Nephron progenitor cell (in vitro differentiated cells): ENCODE measurements at places on chromosomes 7 and 10.

GRCh38 chr7:9657257-9657656 is 1223.8 kb downstream of the NXPH1 start:
- DNase-seq, result no peak

GRCh38 chr10:123081896-123082295 is 53.9 kb upstream of the HMX3 start:
- DNase-seq, result no peak

GRCh38 chr7:39838326-39838725 is 111.7 kb upstream of the CDK13 start:
- no peak for DNase-seq

DNA sequence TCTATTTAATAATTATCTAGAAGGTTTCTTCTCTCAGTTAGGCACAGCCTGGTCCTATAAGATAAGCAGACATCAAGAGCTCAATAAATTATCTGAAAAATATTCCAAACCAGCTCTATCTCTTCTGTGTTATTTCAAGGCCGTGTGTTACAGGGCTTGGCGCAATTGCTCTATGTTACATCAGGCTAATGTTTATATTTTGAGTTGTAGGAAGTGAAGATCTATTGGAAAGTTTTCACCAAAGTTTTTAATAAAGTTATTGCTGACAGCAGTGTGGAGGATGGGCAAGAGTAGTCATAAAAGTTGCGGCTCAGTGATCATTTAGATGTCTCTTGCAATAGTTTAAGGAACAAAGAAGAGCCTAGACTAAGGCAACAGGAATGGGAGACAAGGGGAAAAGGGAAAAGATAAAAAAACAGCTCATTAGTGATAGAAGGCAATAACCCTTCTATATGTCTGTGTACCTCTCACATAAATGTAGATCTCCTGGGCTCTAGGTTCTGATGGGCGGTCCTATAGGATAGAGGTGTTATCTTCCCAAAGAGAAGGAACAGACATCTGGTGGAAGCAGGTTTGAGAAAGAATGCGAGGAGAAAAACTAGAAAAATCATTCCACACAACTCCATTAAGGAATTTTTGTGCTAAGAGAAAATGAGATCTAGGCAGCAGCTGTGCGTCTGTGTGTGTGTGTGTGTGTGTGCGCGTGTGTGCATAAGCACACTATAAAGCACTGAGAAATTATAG is 5.9 kb upstream of the ANKRD7 start:
- no peak for DNase-seq

DNA sequence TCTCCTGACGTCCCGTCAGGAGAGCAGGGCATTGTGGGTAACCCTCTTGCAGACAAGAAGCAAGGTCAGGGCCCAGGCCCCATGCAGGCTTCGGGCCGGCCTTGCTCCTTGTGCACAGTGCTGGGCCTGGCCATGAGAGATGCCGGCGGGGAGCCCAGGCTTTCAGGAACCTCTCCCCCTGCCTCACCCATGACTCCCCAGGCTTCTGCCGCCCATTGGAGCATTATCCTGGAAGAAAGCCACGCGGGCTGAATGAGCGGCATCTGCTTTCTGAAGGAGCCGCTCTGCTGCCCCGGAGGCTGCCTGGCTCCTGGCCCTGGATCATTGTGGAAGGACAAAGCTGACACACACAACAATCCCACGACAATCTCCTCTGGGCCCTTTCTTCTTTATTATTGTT is 233.5 kb downstream of the TCF7L2 start:
- DNase-seq, result no peak
